ENCODE measurements at places on chromosomes 4 and X.

DNA sequence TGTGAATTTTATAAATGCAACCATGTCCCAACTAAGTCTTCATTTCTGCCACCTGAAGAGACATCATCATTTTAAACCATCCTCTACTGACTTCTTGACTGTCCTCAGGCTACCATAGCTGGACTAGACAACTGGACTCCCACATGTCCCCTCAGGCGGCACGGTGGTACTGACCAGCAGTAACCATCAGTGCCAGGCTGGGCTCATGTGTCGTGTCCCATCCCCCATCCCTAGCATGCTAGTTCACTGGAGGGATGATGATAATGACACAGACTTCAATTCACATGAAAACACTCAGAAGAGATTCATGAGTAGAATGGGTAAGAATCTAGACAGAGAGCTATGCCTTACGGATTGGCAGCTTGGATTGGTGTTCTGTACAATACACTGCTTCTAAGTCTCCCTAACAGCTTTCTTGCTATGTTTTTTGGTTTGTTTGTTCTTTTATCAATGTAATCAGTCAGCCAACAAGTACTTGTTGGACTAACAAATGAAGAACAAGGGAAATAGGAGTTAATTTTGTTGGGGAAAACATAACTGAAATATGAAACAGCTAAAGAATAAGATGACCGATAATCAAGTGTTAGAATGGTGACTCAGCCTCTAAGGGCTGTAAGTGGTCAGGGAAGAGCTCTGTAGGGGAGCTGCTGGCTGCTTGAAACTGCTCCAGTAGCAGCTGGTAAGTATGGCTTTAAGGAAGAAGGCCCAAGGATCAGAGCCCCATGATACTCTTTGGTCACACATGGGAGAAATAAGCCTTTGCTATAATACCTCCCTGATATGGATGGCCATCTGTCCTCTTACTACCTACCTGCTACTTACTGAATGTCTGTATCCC lies 10.3 kb downstream of the ZDHHC9 start:
- no peak overlapping the region for H3K27ac ChIP-seq
- no peak overlapping the region for H3K4me3 ChIP-seq
- DNase-seq: no peak
- H3K27me3 ChIP-seq: no peaks in the 10 kb centered on the region

GRCh38 chrX:43176686-43177085 lies 398.7 kb upstream of the PPP1R2C start:
- no peaks in the 10 kb centered on the region for H3K36me3 ChIP-seq
- DNase-seq: no peak
- no peak overlapping the region for H3K4me3 ChIP-seq
- H3K4me1 ChIP-seq: no peaks in the 10 kb centered on the region
- no peak overlapping the region for H3K27ac ChIP-seq
- H3K27me3 ChIP-seq: no peaks in the 10 kb centered on the region

DNA sequence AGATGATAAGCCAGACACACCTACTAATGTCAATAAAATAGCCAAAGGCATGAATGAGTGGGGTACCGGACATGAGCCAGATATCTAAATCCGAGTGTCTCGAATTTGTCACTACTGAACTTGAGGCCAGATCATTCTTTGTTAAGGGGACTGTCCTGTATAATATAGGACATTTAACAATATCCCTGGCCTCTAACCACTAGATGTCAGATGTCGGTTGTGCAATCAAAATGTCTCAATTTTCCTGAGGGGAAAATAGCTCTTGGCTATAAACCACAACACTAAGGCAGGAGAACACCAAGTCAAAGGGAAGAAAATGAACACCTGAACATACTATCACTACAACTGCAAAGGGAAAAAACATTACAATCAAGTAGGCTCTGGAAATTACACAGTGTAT lies 154.5 kb downstream of the GPM6A start:
- no peak overlapping the region for H3K27ac ChIP-seq
- no peaks in the 10 kb centered on the region for H3K27me3 ChIP-seq
- H3K4me1 ChIP-seq: no peaks in the 10 kb centered on the region
- no peak for DNase-seq

DNA sequence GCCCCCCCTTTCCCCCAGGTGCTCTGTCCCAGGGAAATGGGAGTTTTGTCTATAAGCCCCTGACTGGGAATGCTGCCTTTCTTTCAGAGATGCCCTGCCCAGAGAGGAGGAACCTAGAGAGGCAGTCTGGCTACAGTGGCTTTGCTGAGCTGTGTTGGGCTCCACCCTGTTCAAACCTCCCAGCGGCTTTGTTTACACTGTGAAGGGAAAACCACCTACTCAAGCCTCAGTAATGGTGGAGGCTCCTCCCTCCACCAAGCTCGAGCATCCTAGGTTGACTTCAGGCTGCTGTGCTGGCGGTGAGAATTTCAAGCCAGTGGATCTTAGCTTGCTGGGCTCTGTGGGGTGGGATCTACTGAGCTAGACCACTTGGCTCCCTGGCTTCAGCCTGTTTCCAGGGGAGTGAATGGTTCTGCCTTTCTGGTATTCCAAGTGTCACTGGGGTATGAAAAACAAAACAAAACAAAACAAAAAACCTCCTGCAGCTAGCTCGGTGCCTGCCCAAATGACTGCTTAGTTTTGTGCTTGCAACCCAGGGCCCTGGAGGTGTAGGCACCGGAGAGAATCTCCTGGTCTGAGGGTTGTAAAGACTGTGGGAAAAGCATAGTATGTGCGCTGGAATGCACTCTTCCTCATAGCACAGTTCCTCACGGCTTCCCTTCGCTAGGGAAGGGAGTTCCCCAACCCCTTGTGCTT lies 41.7 kb downstream of the ITM2A start:
- H3K27me3 ChIP-seq: no peaks in the 10 kb centered on the region
- no peaks in the 10 kb centered on the region for H3K36me3 ChIP-seq
- peaks cover 2% of the 10 kb centered on the region for H3K4me1 ChIP-seq
- H3K27ac ChIP-seq: no peak overlapping the region
- DNase-seq: no peak

DNA sequence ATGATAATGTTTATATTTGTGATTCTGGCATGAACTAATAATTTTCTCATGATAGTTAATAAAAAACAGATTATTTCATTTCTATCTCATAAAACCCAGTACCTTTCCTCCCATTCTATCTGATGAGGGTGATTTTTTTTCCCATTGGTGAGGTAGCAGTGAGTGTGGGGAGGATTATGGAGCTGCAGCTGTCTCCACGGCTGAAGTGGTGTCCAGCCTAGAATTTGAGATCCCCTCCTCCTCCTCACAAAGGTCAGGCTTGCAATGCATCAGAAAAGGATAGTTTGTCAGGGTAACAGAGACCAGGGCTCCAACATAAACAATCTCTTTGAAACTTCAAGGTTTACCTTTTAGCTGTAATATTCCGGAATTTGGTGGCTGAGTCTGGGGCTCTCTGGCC lies 60.9 kb downstream of the C4orf51 start:
- DNase-seq: no peak
- no peaks in the 10 kb centered on the region for H3K4me1 ChIP-seq
- H3K36me3 ChIP-seq: no peaks in the 10 kb centered on the region
- H3K4me3 ChIP-seq: no peak overlapping the region

GRCh38 chr4:548976-549375 lies 27.1 kb downstream of the TMEM271 start:
- H3K4me3 ChIP-seq: no peak overlapping the region
- no peaks in the 10 kb centered on the region for H3K4me1 ChIP-seq
- no peak for DNase-seq
- peaks cover 3% of the 10 kb centered on the region for H3K36me3 ChIP-seq

- no peaks in the 10 kb centered on the region for H3K4me1 ChIP-seq
- DNase-seq: no peak
- H3K27me3 ChIP-seq: peaks cover 9% of the 10 kb centered on the region
- no peaks in the 10 kb centered on the region for H3K36me3 ChIP-seq
These were observed 107.4 kb upstream of the MSX1 start for GRCh38 chr4:4752025-4752424.

DNA sequence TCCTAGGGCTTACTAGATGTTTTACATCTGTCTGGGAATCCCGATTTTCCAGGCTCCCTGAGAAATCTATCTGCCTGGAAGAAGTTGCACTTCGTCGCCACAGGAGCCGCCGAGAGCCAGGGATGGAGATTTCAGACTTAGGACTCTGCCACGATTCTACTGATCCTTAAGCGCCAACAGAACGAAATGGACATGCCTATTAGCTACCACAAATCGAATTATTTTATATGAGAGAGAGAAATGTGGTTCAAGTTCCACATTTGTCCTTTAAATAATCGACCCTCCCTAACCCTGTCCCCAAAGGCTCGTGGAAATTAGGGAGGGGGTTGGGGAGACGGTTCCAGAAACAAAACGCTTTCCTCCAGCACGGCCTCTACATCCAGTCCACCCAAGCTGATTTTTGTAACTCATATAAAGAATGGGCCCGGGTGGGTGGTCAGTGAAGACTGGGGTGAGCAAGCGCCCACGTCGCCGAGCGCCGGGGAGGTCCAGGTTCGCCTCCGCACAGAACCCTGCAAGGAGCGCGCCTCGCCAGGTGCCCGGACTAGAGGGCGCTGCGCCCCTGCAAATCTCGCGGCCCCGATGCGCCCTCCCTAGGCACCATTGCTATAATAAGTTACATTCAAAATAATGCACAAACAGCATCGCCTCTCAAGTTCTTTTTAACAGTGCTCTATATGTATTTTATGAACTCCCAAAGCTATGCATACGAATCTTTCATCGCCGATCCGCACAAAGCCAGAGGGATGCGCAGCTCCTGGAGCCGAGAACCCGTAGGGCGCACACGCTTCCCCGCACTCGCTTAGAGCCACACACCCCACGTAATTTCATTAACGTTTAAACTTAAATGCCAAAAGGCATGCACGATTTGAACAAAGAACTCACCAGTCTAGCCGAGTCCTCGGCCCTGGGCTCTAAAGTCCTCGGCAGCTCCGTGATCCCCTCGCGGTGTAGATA lies 2.1 kb upstream of the FAT1 start:
- peak overlapping the region; percentile 49 for H3K27ac ChIP-seq
- peaks cover 15% of the 10 kb centered on the region for H3K4me1 ChIP-seq
- DNase-seq: peak; percentile 16
- no peaks in the 10 kb centered on the region for H3K36me3 ChIP-seq
- H3K4me3 ChIP-seq: peak overlapping the region; percentile 24
- peaks cover 54% of the 10 kb centered on the region for H3K27me3 ChIP-seq

- H3K27me3 ChIP-seq: peaks cover 61% of the 10 kb centered on the region
- H3K4me1 ChIP-seq: peaks cover 5% of the 10 kb centered on the region
- H3K27ac ChIP-seq: no peak overlapping the region
- H3K4me3 ChIP-seq: no peak overlapping the region
These were observed 3.5 kb upstream of the NKX1-1 start for GRCh38 chr4:1409491-1410425.

- no peak overlapping the region for H3K4me3 ChIP-seq
- H3K27me3 ChIP-seq: no peaks in the 10 kb centered on the region
- peaks cover 56% of the 10 kb centered on the region for H3K4me1 ChIP-seq
- no peak overlapping the region for H3K27ac ChIP-seq
- H3K36me3 ChIP-seq: no peaks in the 10 kb centered on the region
These were observed 187.3 kb upstream of the LEF1 start for GRCh38 chr4:108355902-108356535.

GRCh38 chr4:147828331-147828905 lies 96.5 kb downstream of the ARHGAP10 start:
- peaks cover 12% of the 10 kb centered on the region for H3K4me1 ChIP-seq
- no peak for DNase-seq
- H3K4me3 ChIP-seq: no peak overlapping the region
- H3K27ac ChIP-seq: no peak overlapping the region
- H3K27me3 ChIP-seq: no peaks in the 10 kb centered on the region

DNA sequence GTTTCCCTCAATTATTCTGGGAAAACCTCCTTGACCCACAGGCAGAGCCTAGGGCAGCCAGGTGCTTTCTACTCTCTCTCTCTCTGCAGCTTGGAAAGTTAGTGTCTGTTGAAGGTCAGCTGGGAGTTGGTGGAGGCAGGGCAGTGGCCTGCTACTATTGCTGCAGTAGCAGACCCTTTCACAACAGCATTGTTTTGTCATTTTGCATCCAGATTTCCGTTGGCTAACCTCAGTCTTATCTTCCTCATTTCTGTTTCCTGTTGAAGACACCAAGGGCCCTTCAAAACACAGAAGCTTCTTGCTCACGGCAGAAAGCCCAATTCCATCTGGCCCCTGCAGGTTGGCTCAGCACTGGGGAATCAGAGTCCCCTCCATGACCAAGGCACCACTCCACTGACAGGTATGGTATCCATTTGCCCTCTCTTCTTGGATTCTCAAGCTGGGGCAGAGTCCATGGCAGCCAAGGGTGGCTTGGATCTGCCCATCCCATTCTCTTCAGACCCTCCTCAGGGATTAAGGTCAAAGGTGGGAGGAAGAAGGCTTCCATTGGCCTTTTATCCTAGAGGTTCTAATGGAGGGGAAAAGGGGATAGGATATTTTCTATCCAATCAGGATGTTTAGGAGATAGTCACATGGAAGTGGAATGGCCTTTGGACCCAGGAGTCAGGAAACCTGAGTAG lies 24.6 kb downstream of the VSIG4 start:
- H3K4me3 ChIP-seq: peak overlapping the region; percentile 49
- no peaks in the 10 kb centered on the region for H3K27me3 ChIP-seq
- DNase-seq: no peak
- peaks cover 85% of the 10 kb centered on the region for H3K4me1 ChIP-seq
- H3K27ac ChIP-seq: peak overlapping the region; percentile 68

Data from activated naive CD8-positive, alpha-beta T cell treated with anti-CD3 and anti-CD28 coated beads, Interleukin-2, amount 50 U/mL, for 24 hours (primary cell).